ENCODE measurements at places on chromosomes 13 and 19.
A peak's percentile ranks its signal among the peaks of the same experiment; 100 is the strongest.

GRCh38 chr13:27168086-27168485 lies 3.5 kb downstream of the USP12 start:
- no peak for DNase-seq

DNA sequence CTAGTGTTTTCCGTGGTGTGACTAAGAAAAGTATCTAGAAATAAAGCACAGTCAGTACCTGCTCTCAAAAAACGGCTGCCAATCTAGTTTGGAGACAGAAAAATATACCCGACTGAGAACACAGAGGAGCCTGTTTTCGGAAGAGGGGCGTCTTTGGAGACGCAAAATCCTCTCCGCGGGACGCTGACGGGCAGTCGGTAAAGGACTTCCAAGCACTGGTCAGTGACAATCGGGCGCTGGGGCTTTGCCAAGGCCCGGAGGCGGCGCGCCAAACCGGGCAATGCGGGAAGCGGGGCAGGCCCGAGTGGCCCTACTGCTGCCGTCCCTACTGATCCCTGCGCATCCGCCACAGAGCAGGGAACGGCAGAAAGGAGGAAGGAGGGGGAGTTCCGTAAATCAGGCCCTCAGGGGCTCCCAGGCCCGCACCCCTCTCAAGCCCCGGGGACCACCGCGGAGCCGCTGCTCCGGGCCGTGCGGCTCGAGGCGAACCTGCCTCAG lies 588 bp upstream of the DPY19L3 start:
- peak; percentile 29 for DNase-seq

GRCh38 chr19:45040059-45040771 lies 1.4 kb downstream of the CLASRP start:
- DNase-seq = no peak

DNA sequence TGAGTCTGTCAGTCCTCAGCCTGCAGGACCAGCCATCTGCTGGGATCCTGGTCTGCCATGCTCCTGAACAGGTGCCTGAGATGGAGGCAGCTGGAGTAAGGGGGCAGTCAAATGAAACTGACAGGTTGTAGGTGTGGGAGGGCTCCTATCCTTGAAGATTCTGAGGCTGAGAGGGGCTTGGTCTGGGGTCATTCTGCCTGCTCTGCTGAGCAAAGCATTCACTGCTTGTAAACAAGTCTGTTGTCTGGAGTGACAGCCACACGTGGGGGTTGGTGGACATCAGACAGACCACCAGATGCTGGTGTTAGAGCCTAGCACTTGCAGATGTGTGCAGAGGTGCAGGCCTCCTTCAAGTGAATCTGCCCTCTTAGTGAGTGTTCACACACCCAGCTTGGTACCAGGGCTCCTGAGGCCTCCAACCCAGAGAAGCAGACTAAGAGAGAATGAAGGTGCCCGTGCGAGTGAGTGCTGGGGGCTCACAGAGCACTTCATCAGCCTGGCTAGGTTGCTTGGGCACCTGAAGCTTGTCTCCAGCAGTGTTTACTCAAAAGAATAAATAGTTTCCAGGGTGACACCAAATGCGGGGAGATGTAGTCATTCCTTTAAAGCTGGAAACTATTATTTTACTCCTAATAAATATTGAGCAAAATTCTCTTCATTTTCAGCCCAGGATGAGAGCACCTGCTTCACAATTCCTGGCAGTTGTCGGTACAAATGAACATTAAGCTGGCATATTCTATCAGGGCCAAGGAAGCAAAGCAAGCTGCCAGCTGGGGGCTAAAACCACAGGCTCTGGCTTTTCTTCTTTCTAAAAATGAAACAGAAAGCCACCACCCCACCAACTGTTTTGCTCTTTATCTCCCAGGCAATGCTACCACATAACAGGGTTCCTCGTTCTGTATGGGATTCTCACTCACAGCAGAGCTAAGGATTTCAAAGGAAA lies 82.3 kb downstream of the RNASEH2B start:
- DNase-seq = no peak

GRCh38 chr13:40187841-40188591 lies 478.4 kb downstream of the FOXO1 start:
- peak; percentile 52 for DNase-seq

- DNase-seq = peak; percentile 64
Observed at GRCh38 chr19:28878862-28879566, 333.9 kb downstream of the UQCRFS1 start.

GRCh38 chr13:23140492-23140891 lies 40.3 kb upstream of the SGCG start:
- DNase-seq = no peak

- DNase-seq = no peak
Observed at GRCh38 chr13:97889803-97890202, 63.7 kb upstream of the IPO5 start.

DNA sequence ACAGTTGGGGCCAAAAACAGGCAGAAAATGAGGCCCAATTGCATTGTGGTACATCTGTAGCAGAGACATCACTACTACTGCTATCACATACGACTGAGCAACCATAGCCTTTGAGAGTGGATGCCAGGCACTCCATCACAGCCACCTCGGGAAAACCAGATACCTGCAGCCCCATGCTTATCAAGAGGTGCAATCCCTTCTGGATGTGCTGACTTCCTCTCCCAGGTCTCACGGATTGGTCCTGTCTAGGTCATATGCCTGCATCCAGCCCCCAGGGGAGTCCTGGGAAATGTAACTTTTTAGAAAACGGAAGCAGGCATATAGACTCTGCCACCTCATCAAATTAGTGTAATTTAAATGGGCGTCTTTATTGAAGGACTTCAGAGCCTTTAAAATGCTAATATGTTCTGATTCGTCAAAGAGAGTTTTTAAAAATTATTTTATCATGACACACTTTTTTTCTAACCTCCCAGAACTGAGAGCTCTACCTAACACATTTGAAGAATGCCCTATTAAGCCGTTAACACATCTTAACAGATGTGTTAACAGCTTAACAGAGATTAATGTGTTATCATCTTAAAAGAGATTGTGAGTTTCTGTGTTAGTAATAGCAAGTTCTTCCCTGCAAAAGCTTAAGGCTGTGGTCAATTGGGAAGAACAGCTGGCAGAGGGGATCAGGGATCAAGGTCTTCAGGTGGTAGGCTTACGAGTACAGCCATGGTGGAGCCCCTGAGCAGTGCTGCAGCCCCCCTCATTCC lies 63.9 kb downstream of the DLEU7 start:
- DNase-seq = no peak

DNA sequence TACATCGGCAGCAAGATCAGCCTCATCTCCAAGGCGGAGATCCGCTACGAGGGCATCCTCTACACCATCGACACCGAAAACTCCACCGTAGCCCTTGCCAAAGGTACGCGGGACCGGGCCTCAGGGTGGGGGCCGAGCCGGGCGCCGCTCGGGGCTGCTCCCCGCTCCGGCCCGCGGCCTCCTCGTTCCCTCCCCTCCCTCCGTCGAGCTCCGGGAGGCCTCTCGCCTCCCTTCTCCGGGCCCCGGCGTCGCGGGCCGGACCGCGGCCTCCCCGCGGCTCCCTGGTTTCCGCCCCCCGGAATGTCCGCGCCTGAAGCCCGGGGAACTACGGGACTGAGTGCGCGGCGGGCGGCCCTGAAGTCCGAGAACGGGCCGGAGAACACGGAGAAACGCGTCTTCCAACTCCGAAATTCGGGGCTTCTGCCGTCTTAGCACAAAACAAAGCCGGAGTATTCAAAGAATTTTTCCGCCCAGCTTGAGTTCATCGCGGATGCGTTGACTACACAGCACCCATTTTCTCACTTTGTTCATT lies 423 bp downstream of the LSM14A start:
- peak; percentile 38 for DNase-seq

- DNase-seq = peak; percentile 44
Observed at GRCh38 chr19:40803857-40804782, 5.1 kb downstream of the EGLN2 start.

DNA sequence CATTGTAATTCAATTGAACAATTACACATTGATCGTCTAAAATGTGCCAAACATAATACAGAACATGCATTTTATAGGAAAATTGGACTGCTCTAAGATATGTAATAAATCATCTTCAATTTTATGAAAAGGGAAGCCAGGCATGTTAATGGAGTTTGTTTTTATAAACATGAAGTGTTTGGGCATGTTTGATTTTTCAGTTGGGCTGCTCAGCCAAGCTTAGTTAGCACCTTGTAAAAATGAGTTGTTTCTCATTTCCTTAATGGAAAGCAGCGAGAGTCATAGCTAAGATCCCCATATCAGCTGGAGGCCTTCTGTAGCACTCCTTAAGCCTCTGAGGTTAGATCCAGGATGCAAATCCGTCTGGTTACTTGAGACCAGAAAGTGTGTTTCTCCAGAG lies 422.3 kb downstream of the SPRY2 start:
- DNase-seq = no peak

DNA sequence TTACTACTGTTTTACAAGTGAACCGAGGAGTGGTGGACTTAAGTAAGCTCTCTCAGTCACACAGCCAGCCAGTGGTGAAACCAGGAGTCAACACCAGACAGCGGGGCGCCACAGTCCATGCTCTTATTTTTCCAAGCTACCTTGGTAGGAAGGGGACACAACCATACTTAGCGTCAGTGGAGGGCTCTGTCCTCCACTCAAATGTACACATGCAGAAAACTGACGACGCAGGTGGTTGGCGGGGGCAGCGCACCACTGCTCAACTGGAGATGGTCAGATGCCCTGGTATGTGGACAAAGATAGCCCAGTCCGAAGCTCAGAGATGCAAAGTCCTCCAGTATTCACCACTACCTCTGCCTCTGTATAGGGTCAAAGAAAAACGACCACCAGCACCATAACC lies 1.1 kb downstream of the ZNF667 start:
- no peak for DNase-seq

DNA sequence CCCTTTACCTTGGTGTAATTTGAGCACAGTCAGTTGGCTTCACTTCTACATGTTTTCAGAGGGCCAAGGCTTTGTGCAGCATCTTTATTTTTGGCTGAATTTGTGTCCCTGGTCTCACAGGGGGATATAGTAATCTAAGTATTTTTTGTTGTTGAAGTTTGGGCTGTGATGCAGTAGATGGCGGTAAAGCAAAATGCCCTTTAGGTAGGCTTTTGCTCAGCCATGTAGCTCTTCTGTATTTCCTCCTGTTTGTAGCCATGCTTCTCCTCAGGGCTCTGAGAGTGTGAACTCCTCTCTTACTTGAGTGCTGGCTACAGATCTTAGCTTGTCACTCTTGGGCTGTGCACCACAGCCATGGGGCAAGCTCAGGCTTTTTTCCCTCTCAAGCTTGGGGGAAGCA lies 328.6 kb downstream of the SLITRK5 start:
- no peak for DNase-seq

DNA sequence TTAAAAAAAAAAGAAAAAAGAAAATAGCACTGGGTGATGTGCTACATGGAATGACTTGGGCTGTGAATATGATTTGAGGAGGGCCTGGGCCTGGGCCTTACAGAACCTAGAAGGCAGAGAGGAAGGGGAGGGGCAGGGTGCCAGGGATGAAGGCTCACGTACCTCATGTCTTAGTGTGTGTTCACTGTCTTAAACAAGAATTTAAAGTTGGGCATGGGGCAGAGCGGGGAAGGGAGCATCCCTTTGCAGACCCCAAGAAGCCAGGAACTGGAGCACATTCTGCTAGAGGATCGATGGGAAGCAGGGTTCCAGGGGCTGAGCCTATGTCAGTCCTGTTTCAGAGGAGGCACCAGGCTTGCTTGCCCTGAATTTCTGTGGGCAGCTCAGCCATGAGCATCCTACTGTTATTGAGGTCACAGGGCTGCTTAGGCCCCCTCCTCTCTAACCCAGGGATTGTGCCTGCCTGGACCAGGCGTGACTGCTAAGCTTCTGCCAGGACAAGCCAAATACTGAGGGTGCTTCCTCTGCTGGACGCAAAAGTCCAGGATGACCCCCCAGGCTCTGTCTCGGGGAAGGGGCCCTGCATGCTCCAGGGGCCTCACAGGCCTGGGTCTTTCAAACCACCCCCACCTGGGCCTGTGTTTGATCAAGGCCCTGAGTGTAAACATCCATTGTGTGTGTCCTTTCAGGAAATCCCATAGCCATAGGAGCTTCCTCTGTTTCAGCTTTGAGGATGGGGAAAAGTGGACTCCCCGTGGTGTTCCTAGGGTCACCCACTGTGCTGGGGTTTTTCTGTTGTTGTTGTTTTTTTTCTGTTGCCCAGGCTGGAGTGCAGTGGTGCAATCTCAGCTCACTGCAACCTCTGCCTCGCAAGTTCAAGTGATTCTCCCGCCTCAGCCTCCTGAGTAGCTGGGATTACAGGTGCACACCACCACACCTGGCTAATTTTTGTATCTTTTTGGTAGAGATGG lies 4.8 kb downstream of the LSR start:
- no peak for DNase-seq

GRCh38 chr19:3827306-3827705 lies 41.1 kb upstream of the MATK start:
- no peak for DNase-seq

- DNase-seq = no peak
Observed at GRCh38 chr13:74487091-74487722, 353.0 kb upstream of the KLF12 start.

DNA sequence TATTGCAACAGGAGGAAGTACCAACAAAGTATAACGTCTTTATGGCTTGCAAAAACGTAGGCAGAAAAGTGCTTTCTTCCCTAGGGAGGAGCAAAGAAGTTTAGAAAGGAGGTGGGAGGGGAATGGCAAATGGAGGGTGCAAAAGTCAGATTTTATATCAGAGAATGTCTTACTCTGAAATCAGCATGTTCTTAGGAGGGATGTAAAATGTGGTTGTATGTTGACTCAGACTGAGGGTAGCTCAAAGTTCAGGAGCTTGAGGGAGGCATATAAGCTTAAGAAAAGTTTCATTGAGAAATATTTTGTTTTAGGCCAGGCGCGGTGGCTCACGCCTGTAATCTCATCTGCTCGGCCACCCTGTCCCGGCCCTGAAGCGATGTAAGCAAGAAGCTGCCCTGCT lies 1.7 kb downstream of the ZNF90 start:
- no peak for DNase-seq

DNA sequence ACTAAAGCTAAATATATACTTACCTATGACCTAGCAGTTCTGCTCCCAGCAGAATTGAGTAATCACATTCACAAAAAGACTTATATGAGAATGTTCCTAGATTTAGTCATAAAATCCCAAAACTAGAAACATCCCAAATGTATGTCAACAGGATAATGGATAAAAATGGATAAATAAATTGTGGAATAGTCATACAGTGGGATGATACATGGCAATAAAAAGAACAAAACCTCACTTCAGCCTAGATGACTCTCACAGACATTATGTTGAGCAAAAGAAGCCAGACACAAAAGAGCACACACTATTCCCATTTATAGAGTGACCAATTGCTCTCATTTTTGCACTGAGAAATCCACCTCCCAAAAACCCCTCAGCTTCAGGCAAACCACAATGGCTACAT lies 352.4 kb upstream of the HTR2A start:
- no peak for DNase-seq

- no peak for DNase-seq
Observed at GRCh38 chr13:50940509-50940908, 30.9 kb downstream of the RNASEH2B start.

- DNase-seq = no peak
Observed at GRCh38 chr19:4062419-4063368, 4.0 kb downstream of the ZBTB7A start.

GRCh38 chr19:53553865-53554791 lies 16.2 kb downstream of the ZNF331 start:
- DNase-seq = peak; percentile 86

GRCh38 chr13:28704919-28705318 lies 13.9 kb downstream of the SLC46A3 start:
- no peak for DNase-seq

- DNase-seq = no peak
Observed at GRCh38 chr13:21595546-21595822, 8.5 kb downstream of the MICU2 start.

GRCh38 chr13:56015919-56016318 lies 1124.8 kb upstream of the PRR20A start:
- no peak for DNase-seq

- DNase-seq = no peak
Observed at GRCh38 chr13:40375489-40376171, 290.8 kb downstream of the FOXO1 start.

All from activated CD4-positive, alpha-beta T cell treated with anti-CD3 and anti-CD28 coated beads, Interleukin-2, amount 50 U/mL, for 48 hours (primary cell).